ENCODE measurements at places on chromosomes 2 and 18. TPM values are rescaled to one million over a fixed set of nuclear protein-coding genes. Genes with fewer than 3 reads are reported as not detected.

DNA sequence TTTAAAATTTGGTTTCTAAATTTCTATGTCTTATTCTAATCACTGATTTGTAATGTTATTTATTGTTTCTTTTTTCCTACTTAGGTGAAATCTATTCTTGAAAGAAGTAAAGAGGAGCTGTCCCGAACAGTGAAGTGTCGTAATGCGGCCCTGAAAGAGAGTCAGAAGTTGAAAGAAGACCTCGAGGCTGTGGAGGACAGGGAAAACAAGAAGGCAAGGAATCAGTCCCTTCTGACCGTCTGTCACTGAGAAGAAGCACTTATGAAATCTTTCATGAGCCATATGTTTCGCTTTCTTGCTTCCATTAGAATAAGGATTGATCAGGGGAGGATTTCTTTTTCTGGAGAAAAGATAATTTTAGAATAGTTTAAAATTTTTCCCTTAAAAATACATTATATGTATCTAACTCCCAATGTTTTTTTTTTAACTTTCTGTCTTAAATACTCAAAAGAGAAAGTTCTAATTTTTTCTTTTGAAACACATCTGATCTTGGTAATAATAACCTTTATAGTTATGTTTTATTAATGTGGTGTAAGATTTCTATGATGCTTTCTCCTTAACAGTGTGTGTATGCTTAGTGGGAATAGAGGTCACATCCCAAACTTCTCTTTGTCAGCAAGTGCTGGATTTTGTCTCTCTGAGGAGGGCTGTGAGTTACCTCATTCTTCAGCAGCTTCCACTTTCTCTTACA lies 79.0 kb downstream of the CCDC150 start:
- H3K4me3 ChIP-seq, result no peak overlapping the region
- H3K27ac ChIP-seq, result no peak overlapping the region
- H3K27me3 ChIP-seq, result no peaks in the 10 kb centered on the region
- H3K4me1 ChIP-seq, result no peaks in the 10 kb centered on the region
- peaks cover 27% of the 10 kb centered on the region for H3K36me3 ChIP-seq

GRCh38 chr2:163600801-163601200 lies 135.0 kb downstream of the FIGN start:
- H3K27ac ChIP-seq, result no peak overlapping the region
- H3K4me1 ChIP-seq, result peaks cover 2% of the 10 kb centered on the region
- no peaks in the 10 kb centered on the region for H3K27me3 ChIP-seq
- DNase-seq, result no peak

DNA sequence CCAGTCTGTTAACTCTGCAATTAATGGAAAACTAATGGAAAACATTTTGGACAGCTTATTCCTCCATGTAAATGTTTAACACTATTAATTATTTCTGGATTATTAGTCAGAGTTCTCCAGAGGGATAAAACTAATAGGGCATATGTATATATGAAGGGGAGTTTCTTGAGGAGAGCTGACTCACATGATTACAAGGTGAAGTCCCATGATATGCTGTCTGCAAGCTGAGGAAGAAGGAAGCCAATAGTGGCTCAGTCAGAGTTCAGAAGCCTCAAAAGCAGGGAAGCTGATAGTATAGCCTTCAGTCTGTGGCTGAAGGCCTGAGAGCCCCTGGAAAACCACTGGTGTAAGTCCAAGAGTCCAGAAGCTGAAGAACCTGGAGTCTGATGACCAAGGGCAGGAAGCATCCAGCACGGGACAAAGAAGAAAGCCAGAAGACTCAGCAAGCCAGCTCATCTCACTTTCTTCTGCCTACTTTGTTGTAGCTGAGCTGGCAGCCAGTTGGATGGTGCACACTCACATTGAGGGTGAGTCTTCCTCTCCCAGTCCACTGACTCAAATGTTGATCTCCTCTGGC lies 136.0 kb downstream of the PTH2R start:
- 0 out of 2 replicates have a peak, but pooled peaks cover 3% of the 10 kb centered on the region for H3K36me3 ChIP-seq
- DNase-seq, result no peak
- H3K27ac ChIP-seq, result no peak overlapping the region
- no peaks in the 10 kb centered on the region for H3K27me3 ChIP-seq
- H3K4me1 ChIP-seq, result no peaks in the 10 kb centered on the region

- DNase-seq, result no peak
- no peak overlapping the region for H3K27ac ChIP-seq
- H3K4me3 ChIP-seq, result no peak overlapping the region
- H3K27me3 ChIP-seq, result no peaks in the 10 kb centered on the region
Measured at GRCh38 chr18:44579745-44580144, 100.9 kb upstream of the SETBP1 start.

DNA sequence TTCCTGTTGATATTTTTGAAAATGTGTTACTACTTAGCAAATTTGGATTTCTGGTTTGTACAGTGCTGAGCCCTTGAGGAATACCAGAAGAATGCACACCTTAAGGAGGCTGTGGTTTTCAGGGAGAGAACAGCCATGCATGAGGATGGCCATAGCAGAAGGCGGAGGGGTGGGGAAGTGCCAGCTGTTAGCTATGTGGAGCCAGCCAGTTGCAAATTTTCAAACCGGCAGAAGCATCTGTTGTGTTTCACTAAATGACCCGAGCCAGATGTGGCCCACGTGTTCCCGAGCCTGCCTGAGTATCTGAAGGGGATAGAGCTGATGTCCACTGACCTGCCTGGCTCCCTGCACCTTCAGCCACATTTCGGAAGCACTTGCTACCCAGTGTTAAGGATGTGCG lies 16.4 kb upstream of the RBM44 start:
- no peaks in the 10 kb centered on the region for H3K4me1 ChIP-seq
- H3K4me3 ChIP-seq, result no peak overlapping the region
- no peak overlapping the region for H3K27ac ChIP-seq
- no peaks in the 10 kb centered on the region for H3K27me3 ChIP-seq

GRCh38 chr18:62526098-62527025 lies 3.5 kb downstream of the ZCCHC2 start:
- H3K27me3 ChIP-seq, result peaks cover 8% of the 10 kb centered on the region
- DNase-seq, result peak; percentile 80
- peaks cover 4% of the 10 kb centered on the region for H3K4me1 ChIP-seq
- peak overlapping the region; percentile 72 for H3K4me3 ChIP-seq

- peak overlapping the region; percentile 18 for H3K4me3 ChIP-seq
- peaks cover 4% of the 10 kb centered on the region for H3K4me1 ChIP-seq
- peak overlapping the region; percentile 24 for H3K27ac ChIP-seq
- no peaks in the 10 kb centered on the region for H3K27me3 ChIP-seq
- no peak for DNase-seq
Measured at GRCh38 chr2:120710256-120710655, 25.4 kb upstream of the GLI2 start.

GRCh38 chr18:13890761-13891361 lies 24.5 kb downstream of the MC2R start:
- no peaks in the 10 kb centered on the region for H3K4me1 ChIP-seq
- H3K4me3 ChIP-seq, result no peak overlapping the region
- no peaks in the 10 kb centered on the region for H3K36me3 ChIP-seq
- no peak overlapping the region for H3K27ac ChIP-seq
- H3K27me3 ChIP-seq, result no peaks in the 10 kb centered on the region

- H3K27me3 ChIP-seq, result no peaks in the 10 kb centered on the region
- H3K4me1 ChIP-seq, result no peaks in the 10 kb centered on the region
- DNase-seq, result no peak
- no peak overlapping the region for H3K4me3 ChIP-seq
- H3K27ac ChIP-seq, result no peak overlapping the region
Measured at GRCh38 chr18:57844319-57844718, 41.2 kb upstream of the ATP8B1 start.

- no peak overlapping the region for H3K4me3 ChIP-seq
- H3K27me3 ChIP-seq, result no peaks in the 10 kb centered on the region
- H3K36me3 ChIP-seq, result no peaks in the 10 kb centered on the region
- no peak for DNase-seq
Measured at GRCh38 chr2:187155476-187155875, 292.6 kb downstream of the CALCRL start.

- no peaks in the 10 kb centered on the region for H3K36me3 ChIP-seq
- no peak for DNase-seq
- H3K4me3 ChIP-seq, result no peak overlapping the region
- no peaks in the 10 kb centered on the region for H3K27me3 ChIP-seq
- H3K4me1 ChIP-seq, result no peaks in the 10 kb centered on the region
Measured at GRCh38 chr2:205892251-205892655, 193.7 kb downstream of the INO80D start.

GRCh38 chr2:169619946-169620345 lies 35.8 kb downstream of the PPIG start:
- H3K4me3 ChIP-seq, result no peak overlapping the region
- no peak overlapping the region for H3K27ac ChIP-seq
- H3K4me1 ChIP-seq, result no peaks in the 10 kb centered on the region
- no peak for DNase-seq
- H3K27me3 ChIP-seq, result no peaks in the 10 kb centered on the region

DNA sequence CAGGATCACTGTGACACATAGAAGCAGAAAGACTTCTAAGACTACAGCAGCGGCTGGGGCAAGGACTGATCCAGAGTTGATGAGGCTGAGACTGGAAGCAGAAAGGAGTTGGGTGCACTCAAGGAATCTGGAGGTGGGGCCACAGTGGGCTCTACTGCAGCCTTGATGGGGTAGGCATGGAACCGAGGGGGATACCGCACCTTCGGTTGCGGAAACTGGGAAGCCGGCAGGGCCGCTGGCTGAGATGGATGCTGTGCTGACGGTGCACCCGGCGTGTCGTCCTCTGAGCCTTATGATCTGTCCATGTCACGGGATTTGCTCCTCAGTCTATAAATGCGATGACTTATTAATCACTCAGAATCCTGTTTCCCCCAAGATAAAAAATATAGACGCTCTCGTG lies 473.5 kb upstream of the MYT1L start:
- H3K4me3 ChIP-seq, result no peak overlapping the region
- H3K4me1 ChIP-seq, result no peaks in the 10 kb centered on the region
- no peak overlapping the region for H3K27ac ChIP-seq
- DNase-seq, result no peak

DNA sequence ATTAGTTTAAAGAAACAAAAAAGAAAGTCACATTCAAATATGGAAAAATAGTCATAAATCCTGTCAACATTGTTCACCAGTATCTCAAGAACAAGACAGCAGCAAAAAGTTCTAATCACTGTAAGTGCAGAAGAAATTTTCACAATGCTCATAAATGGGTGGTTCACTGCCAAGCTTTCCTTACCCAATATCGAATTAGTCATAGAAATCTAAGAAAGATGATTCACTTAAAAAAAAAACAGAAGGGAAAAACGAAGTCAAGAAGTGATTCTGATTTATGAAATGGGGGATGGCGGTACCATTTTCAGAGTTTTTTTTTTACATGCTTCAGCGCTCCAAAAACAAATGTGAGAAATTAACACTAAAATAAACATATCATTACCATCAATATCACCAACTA lies 156.7 kb downstream of the EXOC6B start:
- DNase-seq, result no peak
- no peak overlapping the region for H3K27ac ChIP-seq
- no peaks in the 10 kb centered on the region for H3K27me3 ChIP-seq
- H3K4me1 ChIP-seq, result no peaks in the 10 kb centered on the region
- H3K36me3 ChIP-seq, result peaks cover 16% of the 10 kb centered on the region
- H3K4me3 ChIP-seq, result no peak overlapping the region

GRCh38 chr2:159856760-159857159 lies 58.8 kb upstream of the CD302 start:
- no peaks in the 10 kb centered on the region for H3K27me3 ChIP-seq
- H3K27ac ChIP-seq, result no peak overlapping the region
- no peak overlapping the region for H3K4me3 ChIP-seq
- H3K36me3 ChIP-seq, result no peaks in the 10 kb centered on the region
- DNase-seq, result no peak

DNA sequence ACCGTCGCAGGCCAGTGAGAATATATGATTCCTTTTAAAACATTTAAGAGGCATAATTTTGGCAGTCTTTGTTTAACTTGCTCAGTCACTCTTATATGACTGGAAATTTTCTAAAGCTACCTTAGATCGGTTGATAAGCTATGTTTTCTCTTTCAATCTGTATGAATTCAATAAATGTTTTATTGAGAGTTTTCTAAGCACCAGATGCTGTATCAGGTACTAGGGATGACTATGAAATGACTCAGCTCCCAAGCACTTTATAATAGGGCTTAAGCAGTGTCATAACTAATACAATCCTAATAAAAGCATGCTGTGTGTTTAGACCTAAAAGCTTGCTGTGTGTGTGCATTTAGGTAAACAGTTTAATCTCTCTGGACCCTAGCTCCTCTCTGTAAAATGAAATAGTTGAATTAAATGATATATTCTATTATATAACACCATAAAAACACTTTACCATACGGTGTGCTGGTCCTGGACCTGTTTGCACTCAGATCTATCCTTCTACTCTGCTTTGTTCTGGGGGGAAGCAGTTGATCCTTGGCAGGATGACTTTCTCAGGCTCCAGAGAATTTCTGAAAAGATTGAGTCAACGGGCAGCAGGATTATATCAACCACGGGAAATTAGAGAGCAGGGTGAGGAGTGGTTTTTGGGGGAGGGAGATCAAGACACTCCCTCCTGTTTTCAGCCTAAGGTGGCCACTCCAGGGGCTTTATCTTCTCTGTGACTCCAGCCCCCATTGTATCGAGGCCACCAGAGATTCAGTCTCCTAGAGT lies 26.1 kb upstream of the SLC38A11 start:
- H3K27ac ChIP-seq, result no peak overlapping the region
- no peaks in the 10 kb centered on the region for H3K4me1 ChIP-seq
- H3K4me3 ChIP-seq, result no peak overlapping the region
- H3K36me3 ChIP-seq, result peaks cover 11% of the 10 kb centered on the region
- no peak for DNase-seq

SULT1C4 gene
- total RNA-seq, result 0.96 TPM

TNS1 gene
- 3.2 TPM for total RNA-seq

CDH19 gene
- total RNA-seq, result not detected

AGXT gene
- not detected for total RNA-seq
